Endodermal cell (in vitro differentiated cells): ENCODE measurements at places on chromosomes 7 and 10. TPM values are rescaled to one million over a fixed set of nuclear protein-coding genes. Genes with fewer than 3 reads are reported as not detected.
A peak's percentile ranks its signal among the peaks of the same experiment; 100 is the strongest.

GRCh38 chr7:151851782-151852181 is 25.1 kb downstream of the PRKAG2 start:
- no peaks in the 10 kb centered on the region for H3K36me3 ChIP-seq
- DNase-seq, result no peak
- no peaks in the 10 kb centered on the region for H3K4me1 ChIP-seq
- H3K27me3 ChIP-seq, result no peaks in the 10 kb centered on the region

- no peak overlapping the region for H3K27ac ChIP-seq
- peak; percentile 59 for DNase-seq
- H3K27me3 ChIP-seq, result no peaks in the 10 kb centered on the region
- no peaks in the 10 kb centered on the region for H3K4me1 ChIP-seq
- H3K36me3 ChIP-seq, result peaks cover 26% of the 10 kb centered on the region
- H3K4me3 ChIP-seq, result no peak overlapping the region
Measured at GRCh38 chr10:78045237-78045636, 11.6 kb downstream of the RPS24 start.

DNA sequence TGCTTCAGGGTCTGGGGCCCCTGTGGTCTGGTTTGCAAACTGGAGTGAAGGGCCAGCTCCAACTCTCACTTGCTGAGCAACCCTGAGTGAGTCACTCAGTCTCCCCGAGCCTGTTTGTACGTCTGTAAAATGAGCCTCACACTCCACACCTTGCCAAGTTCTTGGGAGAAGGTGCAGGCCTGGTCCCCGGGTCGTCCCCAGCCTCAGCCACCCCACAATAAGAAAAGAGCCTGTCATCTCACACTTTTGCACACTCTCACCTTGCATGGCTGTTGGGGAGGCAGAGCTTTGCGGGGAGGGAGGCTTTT is 5.2 kb downstream of the GRIFIN start:
- H3K27ac ChIP-seq, result peak overlapping the region; percentile 32
- DNase-seq, result no peak
- no peaks in the 10 kb centered on the region for H3K36me3 ChIP-seq
- H3K27me3 ChIP-seq, result no peaks in the 10 kb centered on the region
- no peaks in the 10 kb centered on the region for H3K4me1 ChIP-seq

GRCh38 chr10:7756360-7756992 is 31.3 kb downstream of the KIN start:
- H3K4me3 ChIP-seq, result no peak overlapping the region
- peaks cover 86% of the 10 kb centered on the region for H3K36me3 ChIP-seq
- H3K4me1 ChIP-seq, result no peaks in the 10 kb centered on the region
- no peaks in the 10 kb centered on the region for H3K27me3 ChIP-seq

GRCh38 chr7:128347647-128348097 is 4.0 kb upstream of the RBM28 start:
- no peak overlapping the region for H3K4me3 ChIP-seq
- peak; percentile 78 for DNase-seq
- no peaks in the 10 kb centered on the region for H3K4me1 ChIP-seq

GRCh38 chr7:141387521-141388217 is 163.5 kb upstream of the AGK start:
- H3K27ac ChIP-seq, result no peak overlapping the region
- H3K4me3 ChIP-seq, result no peak overlapping the region
- no peaks in the 10 kb centered on the region for H3K27me3 ChIP-seq
- H3K36me3 ChIP-seq, result no peaks in the 10 kb centered on the region
- DNase-seq, result no peak

DNA sequence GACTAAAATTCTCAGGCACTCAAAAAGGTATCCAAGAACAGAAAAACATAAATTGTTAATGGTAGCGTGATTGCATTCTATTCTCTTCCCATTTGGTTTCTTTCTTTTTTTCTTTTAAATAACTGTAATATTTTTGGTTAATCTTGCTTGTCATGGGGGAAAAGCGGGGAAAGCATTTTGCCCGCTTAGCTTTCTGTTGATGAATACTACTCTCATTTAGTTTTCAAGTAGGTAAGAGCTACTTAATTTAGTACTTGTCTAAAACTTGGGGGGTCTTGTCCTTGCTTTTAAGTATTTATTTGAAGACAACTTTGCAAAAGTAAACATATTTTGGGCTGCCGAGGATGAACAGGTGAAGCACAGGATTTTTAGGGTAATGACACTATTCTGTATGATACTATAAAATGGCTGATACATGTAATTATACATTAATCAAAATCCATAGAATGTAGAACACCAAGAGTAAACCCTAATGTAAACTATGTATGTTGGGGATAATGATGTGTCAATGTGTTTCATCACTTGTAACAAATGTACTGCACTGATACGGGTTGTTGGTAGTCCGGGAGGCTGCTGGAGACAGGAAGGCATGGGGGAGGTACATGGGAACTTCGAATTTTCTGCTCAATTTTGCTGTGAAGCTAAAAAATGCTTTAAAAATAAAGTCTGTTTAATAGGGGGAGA is 1.7 kb downstream of the TES start:
- no peak for DNase-seq
- no peaks in the 10 kb centered on the region for H3K36me3 ChIP-seq
- H3K27me3 ChIP-seq, result no peaks in the 10 kb centered on the region
- H3K4me1 ChIP-seq, result no peaks in the 10 kb centered on the region
- peak overlapping the region; percentile 88 for H3K4me3 ChIP-seq

The RBP4 gene
- total RNA-seq, result 0.59 to 0.82 TPM (median 0.63 TPM) in 3 replicates

The ZNF783 gene
- 12.1 to 16.1 TPM (median 14.1 TPM) in 3 replicates for total RNA-seq

The OR13A1 gene
- 0.31 and 0.36 TPM in 2 replicates for total RNA-seq

The CYP26A1 gene
- 800 to 1,084 TPM (median 883 TPM) in 3 replicates for total RNA-seq

The TAF3 gene
- 9.0 and 9.9 TPM in 2 replicates for total RNA-seq

The ANKRD22 gene
- not detected in 2 replicates for total RNA-seq

The STEAP1 gene
- total RNA-seq, result 0.66 and 1.4 TPM in 2 replicates

The SPDYE16 gene
- total RNA-seq, result not detected in 3 replicates

The ZNF467 gene
- total RNA-seq, result 0.91 to 2.2 TPM (median 1.2 TPM) in 3 replicates
